ENCODE measurements at places on chromosomes 5 and 9.

GRCh38 chr9:86822006-86822801, 125.1 kb downstream of the GAS1 start:
- no peak for DNase-seq

DNA sequence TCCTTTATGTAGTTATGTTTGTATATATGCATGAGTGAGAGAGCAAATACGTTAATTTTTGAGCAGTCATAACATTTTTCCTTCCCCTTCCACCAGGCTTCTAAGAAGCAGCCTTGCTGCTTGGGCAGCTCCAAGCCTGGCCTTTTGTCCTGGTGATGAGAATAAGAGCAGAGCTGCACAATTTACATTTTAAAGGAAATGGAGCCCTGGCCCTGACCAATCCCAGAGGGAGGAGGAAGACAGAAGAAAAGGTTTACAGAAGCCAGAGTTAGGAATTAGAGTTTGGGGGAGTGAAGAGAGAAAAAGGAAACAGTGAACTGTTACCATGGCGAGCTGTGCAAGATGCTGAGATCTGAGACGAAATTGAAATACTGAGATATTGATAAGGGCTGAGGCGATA, 25.3 kb upstream of the EFNA5 start:
- no peak for DNase-seq

GRCh38 chr5:33343676-33344327, 97.0 kb upstream of the TARS1 start:
- no peak for DNase-seq

GRCh38 chr9:68705531-68706362, 707 bp downstream of the PIP5K1B start:
- DNase-seq = peak; percentile 83

DNA sequence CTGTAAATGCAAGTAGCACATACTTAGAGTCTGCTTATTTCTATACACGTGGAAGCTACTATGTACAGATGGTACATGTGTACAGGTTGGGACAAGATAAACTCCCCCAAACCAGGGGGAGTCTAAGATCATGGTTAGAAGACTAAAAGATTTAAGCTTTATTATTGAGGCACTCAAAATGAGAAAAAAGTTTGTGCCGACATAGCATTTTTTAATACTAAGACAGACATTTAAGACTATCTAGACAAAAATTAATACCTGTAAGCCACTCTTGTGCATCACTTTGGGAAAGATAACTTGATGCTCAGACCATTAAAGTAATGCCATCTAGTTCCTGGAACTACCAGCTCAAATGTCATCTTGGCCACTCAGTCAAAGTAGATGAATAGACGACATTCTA, 279.4 kb downstream of the ARL15 start:
- DNase-seq = no peak

- DNase-seq = no peak
Observed at GRCh38 chr5:1323803-1324173, 21.1 kb downstream of the CLPTM1L start.

- DNase-seq = no peak
Observed at GRCh38 chr5:114822863-114823262, 346.8 kb downstream of the TRIM36 start.

DNA sequence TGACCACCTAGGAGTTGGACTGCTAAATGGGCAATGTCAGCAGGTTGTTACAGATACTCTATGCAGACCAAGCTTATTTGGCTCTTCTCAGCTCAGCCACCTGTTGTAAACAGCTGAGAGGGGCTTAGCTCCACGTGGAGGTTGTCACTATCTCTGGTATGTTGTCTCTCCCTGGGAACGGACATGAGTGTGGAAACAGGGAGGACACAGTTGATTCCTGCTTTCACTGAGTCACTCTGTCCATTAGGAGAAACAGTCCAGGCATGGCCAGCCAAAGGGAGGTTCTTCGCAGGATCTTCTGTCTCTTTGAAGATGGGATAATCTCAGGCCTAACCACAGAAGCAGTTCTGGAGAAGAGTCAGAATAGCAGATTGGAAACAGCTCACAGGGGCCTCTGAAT, 121.2 kb downstream of the PALM2AKAP2 start:
- DNase-seq = no peak

DNA sequence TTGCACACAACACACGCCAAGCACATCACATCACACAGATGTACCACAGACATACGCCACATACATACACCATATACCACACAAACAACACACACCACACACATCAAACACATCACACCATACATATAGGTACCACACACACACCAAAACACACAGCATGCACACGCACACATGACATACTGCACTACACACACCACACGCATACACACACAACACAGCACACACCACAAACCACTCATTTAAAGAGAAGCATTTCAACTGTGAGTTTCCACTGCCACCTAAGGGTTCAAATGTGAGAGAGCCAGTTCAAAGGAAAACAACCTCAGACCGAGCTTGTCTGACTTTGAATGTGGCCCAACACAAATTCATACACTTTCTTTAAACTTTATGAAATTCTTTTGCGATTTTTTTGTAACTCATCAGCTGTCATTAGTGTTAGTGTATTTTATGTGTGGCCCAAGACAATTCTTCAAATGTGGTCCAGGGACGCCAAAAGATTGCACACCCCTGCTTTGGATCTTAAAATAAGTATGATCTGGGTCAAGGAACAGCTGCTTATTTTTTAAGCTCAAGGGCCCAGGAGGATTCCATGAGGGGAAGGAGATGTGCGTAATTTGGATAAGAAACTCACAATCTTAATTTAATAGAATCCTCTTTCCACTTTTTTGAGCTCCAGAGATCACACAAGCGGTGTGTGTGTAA, 494.6 kb downstream of the GADD45G start:
- peak; percentile 56 for DNase-seq

DNA sequence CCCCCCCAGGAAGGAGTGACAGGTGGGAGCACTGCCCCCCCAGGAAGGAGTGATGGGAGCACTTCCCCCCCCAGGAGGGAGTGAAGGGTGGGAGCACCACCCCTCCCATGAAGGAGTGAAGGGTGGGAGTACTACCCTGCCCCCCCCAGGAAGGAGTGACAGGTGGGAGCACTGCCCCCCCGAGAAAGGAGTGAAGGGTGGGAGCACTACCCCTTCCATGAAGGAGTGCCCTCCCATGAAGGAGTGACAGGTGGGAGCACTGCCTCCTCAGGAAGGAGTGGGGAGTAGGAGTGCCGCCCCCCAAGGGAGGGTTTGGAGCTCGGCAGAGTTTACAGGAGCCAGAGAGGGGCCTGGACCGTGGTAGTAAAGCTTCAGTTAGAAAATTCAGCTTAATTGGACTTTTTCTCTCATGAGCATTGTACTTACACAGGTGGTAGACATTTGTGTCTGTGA, 100.7 kb downstream of the CACNA1B start:
- no peak for DNase-seq

DNA sequence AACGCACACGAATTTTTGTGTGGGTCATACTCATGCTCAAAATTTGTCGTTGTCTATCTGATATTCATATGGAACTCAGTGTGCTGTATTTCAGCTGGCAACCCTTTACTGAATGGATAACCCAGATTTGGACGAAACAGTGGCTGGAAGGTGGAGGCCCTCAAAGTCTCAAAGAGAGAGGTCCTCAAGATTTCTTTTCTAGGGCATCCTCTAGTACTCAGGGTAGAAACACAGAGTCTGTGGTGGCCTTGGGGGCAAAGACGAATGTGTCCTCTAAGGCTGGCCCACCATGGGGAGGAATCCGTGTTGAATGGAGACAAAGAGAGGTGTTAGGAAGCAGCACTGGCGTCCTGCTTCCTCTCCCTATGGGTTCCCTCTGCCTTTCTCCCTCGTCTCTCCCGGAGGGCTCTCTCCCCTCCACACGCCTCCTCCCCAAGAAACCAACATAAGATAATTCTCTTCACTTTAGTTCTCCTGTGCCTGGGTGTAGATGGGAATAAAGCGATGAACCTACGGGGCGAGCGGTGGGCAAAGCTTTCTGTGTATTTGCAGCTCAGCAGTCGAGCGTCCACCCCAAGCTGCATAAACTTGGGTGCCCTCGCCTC, 333.7 kb downstream of the CWC27 start:
- no peak for DNase-seq

GRCh38 chr5:167898361-167899042, 392.9 kb upstream of the WWC1 start:
- DNase-seq = no peak

- no peak for DNase-seq
Observed at GRCh38 chr9:99606957-99607356, 214.7 kb upstream of the NR4A3 start.

- peak; percentile 41 for DNase-seq
Observed at GRCh38 chr5:40678026-40678425, 1.7 kb upstream of the PTGER4 start.

- DNase-seq = peak; percentile 32
Observed at GRCh38 chr5:173581408-173582215, 34.8 kb downstream of the BOD1 start.

- no peak for DNase-seq
Observed at GRCh38 chr9:35942286-35942685, 15.7 kb downstream of the OR2S2 start.

- DNase-seq = peak; percentile 77
Observed at GRCh38 chr5:174951151-174951780, 226.9 kb downstream of the MSX2 start.

DNA sequence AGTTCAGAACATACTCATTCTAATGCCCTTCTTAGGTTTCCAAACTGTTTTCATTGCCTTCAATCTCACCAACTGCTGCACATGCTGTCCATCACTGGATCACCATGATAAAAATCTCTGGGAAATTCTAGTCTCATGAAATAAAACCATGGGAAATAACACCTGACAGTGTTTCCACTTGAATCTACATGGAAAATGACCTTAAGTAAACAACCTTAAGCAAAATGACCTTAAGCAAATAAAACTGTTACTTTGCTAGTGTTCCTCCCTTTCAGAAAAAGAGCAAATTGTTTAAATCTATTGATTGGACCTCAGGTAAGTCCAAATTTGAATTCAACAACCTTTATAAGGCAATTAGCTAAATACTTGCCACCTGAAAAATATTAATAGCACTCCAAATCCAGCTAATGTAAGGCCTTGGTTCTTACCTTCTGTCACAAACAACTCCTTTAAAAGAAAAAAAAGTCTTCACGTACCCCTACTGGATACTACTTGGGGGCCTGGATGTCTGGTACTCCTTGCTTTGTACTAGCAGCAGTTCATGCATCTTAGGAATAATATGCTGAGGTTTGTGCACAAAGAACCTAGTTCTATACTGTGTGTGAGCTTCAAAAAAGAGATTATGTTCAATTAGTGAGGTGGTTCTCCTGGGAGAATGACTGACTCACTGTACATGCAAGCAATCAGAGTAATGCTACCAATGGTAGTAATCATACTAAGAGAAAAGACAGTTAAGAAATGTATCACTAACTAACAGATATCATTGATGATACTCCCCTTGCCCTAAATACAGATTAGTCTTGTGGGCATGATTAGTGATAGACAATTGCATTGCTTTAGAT, 630.4 kb downstream of the PSAT1 start:
- no peak for DNase-seq

DNA sequence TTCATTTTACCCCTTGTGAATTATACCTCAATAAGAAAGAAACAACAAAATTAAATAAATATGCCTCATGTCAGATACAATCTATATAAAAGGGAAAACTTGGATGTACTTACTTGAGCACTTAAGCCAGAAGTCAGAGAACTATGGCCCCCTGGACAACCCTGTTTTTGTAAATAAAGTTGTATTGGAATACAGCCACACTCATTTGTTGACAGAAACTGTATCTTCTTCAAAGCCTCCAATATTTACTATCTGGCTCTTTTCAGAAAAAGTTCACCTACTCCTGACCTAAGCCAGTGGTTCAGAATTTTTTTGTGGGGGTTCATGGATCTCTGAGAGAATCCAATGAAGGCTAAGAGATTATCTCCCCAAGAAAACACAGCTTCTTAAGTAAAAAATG, 45.3 kb upstream of the RASEF start:
- DNase-seq = no peak

DNA sequence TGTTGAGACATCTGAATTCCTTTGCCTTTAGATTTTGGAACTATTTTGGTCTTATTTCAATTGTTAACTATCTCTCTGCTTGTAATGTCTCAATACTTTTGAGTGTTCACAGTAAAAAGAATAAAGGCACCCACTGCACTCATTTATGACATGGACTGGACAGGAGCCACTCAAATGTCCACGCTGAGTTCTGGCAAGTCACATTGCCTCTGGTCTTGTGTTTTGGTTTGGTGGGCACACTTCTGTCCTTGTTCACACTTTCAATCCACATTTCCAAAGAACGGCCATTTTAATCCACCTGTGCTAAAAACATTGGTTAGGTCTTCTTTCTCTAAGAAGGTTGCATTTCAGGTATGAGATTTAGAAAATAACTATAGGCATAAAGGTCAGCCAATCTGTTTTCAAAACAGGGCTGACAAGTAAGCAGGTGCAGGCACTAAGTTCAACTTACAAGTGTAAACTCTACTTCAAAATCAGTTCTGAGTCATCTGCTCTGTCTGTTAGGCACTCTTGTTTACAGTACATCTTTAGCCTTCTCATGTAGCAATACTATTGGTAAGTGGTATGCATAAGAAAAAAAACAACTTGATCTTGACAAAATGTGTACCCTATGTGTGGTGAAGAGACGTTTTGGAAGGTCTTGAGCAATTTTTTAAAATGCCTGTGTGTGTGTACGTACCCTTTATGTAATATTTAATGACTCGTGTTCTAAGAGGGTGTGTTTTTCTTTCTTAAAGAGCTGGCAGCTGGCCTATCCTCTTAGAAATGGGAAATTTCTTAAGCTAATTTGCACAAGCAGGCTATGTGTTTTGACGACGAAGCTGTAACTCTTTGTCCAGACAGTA, 31.5 kb upstream of the ZFAND5 start:
- DNase-seq = peak; percentile 68

DNA sequence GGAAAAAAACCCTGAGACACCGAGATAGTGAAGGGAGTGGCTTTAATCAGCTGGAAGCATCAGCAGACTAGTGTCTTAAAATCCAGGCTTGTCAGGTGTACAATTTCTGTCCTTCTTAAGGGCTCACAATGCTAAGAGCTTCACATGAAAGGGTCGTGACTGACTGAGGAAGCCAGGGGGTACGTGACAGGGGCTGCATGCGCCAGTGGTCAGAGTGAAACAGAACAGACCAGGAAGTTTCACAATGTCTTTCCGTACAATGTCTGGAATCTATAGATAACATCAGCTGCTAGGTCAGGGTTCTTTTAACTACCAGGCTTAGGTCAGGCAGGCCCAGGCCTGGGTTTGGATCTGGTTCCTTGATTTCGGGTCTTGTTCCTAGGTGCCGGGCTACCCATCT, 253.0 kb downstream of the CDH10 start:
- DNase-seq = no peak

- no peak for DNase-seq
Observed at GRCh38 chr5:42632354-42632900, 124.2 kb upstream of the CCDC152 start.

GRCh38 chr9:14209399-14210345, 104.3 kb downstream of the NFIB start:
- DNase-seq = no peak

GRCh38 chr9:86562691-86563090, 208.5 kb upstream of the TUT7 start:
- no peak for DNase-seq

- DNase-seq = no peak
Observed at GRCh38 chr9:98903961-98904411, 39.7 kb upstream of the COL15A1 start.
